Ureter (tissue), 1 donor: ENCODE measurements at places on chromosomes 4 and X. TPM values are rescaled to one million over a fixed set of nuclear protein-coding genes. Genes with fewer than 3 reads are reported as not detected.

Gene FRG2
- total RNA-seq = not detected

Gene CCDC110
- 2.3 TPM for total RNA-seq

Gene SMARCA5
- total RNA-seq = 44.4 TPM

Gene MAD2L1
- 1.4 TPM for total RNA-seq

Gene GRID2
- total RNA-seq = 0.05 TPM

Gene TLR10
- total RNA-seq = 0.10 TPM

Gene DIPK2B
- total RNA-seq = 27.1 TPM

Gene PWWP3B
- total RNA-seq = 0.52 TPM
